ENCODE measurements at places on chromosomes 7 and 10.

- no peak for DNase-seq
These were observed 86.2 kb downstream of the GPR85 start for GRCh38 chr7:113000316-113001020.

- no peak for DNase-seq
These were observed 112.4 kb downstream of the PTN start for GRCh38 chr7:137231167-137231566.

GRCh38 chr10:70552586-70552985 lies 50.0 kb downstream of the PRF1 start:
- no peak for DNase-seq

GRCh38 chr10:21707498-21707897 lies 173.5 kb downstream of the MLLT10 start:
- DNase-seq = no peak

GRCh38 chr7:27647046-27647445 lies 15.6 kb downstream of the HIBADH start:
- no peak for DNase-seq

DNA sequence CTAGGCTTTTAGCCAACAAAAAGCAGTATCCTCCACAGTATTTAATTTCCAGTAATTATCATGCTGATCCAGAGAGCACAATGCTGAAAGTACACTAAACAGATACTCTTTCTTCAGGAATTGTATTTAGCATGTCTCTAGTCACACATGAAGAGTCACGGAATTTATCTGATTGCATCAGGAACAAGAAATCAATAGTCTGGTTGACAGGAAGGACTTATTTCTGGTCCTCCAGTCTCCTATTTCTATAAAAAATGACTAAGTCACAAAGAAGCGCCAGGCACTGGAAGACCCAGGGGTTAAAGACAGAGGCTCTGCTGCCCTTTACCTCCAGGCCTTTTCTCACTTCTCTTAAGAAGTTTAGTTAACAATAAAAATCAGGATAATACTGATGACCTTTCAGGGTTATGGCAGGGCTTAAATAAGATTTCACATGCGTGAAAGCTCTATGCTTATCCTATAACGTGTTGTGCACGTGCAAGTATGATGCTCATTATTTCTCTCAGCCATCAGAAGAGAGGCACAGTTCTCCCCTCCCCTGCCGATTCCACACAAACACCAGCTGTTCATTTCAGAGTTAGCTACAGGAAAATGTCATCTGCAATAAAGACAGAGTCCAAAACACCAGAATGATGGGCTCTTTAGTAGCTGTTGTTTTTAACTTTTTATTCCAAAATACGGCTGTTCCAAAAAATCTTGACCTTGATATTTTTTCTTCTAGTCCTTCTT lies 36.9 kb downstream of the SLC26A4 start:
- no peak for DNase-seq

DNA sequence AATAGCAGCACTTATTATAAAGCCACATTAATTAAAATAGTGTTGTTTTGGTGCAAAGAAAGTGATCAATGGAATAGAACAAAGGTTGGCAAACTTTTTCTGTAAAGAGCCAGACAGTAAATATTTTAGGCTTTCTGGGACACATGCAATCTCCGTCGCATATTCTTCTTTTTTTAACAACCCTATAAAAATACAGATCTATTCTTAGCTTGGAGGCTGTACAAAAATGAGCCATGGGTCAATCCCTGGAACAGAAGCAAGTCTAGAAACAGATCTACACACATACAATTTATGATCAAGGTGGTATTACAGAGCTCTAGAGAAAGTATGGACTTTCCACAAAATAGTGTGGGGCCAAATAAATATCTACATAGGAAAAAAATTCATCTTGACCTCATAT lies 71.8 kb downstream of the ARHGAP21 start:
- no peak for DNase-seq

- DNase-seq = no peak
These were observed 79.1 kb downstream of the LARP4B start for GRCh38 chr10:852386-852785.

GRCh38 chr7:150405584-150406311 lies 26.6 kb downstream of the ZNF775 start:
- DNase-seq = no peak

DNA sequence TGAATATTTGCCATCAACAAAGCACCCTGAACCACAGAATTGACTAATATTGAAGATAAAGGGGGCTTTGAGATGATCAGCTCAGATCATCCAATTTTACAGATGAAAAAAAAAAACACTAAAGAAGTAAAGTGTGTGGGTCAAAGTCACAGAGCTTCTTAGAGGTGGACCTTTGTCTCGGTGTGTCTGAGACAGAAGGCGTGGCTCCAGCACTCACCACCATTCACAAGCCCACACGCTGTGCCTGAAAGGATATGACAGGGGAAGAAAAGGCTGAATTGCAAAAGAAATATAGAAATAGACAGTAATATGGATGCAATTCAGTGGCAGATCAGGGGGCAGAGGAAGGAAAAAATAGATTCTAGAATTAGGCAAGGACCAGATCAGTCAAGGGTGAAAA lies 114.9 kb upstream of the PLXNA4 start:
- DNase-seq = no peak

DNA sequence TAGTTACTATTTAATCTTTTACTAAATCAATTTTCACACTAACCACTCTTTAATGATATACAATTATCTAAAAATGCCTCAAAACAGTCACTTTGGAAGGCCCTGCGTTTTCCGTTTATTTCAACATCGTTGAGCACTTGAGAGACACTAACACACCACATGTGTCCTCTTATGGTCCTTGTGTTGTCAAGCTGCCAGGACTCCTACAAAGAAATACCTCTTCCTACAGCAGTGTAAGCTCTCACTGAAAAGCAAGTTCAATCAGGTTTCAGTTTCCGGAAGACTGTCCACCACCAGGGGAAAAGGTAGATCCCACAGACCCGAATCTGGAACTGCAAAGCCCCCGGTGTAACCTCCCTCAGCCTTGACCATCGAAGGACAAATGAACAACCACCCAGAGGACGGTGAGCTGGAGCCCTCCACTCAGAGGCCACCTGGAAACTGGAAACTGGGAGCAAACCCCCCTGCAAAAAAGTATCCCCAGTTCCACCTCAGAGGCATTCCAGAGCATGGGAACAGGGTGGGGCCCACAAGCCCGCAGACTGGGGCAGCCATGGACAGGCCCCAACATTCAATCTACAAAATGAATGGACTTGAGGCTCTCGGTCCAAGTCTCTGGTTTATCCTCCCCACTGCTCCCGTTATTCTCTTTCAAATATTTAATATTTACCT lies 37.6 kb downstream of the KCNH2 start:
- DNase-seq = peak; percentile 55

GRCh38 chr10:36177071-36177470 lies 535.0 kb upstream of the FZD8 start:
- no peak for DNase-seq

GRCh38 chr10:70352401-70353097 lies 29.9 kb downstream of the LRRC20 start:
- DNase-seq = no peak

DNA sequence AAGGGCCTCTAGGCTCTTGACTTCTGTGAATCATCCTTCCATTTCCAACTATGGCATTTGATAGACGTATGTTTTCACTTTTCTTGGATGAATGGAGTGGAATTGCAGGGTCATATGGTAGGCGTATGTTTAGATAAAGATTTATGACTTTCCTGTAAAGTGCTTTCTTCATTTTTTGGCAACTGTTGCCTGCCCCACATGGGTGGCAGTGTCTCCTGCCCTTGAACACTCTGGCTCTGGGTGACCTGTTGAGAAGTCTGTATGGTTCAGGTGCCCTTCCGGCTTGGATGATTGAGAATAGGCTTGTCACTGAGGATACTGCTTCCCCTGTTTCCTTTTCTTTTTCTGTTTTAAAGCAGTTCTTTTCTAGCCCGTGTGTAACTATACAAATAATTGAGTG lies 23.1 kb downstream of the RET start:
- DNase-seq = no peak

- no peak for DNase-seq
These were observed 715.7 kb downstream of the GRID1 start for GRCh38 chr10:85650791-85651496.

- no peak for DNase-seq
These were observed 88.8 kb downstream of the LHPP start for GRCh38 chr10:124550293-124551034.

- no peak for DNase-seq
These were observed 116.4 kb downstream of the ITGB8 start for GRCh38 chr7:20447021-20447650.

GRCh38 chr10:103265717-103266329 lies 11.1 kb upstream of the INA start:
- no peak for DNase-seq

DNA sequence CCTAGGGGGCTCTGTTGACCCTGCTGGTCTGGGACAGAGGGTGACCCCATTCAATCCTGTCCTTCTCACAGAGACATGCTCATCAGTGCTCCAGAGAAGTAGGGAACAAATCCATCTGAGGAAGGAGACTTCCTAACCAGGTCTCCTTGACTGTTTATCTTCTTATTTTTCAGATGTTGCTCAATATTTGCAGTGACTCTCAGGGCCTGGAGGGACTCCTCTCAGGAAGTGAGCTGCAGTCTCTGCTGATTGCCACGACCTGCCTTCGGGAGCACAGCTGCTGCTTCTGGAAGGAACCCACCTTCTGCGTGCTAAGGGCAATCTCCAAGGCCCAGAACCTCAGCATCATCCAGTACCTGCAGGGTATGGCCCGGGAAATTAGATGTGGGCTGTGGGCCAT lies 41.0 kb downstream of the WDFY4 start:
- no peak for DNase-seq

GRCh38 chr7:66521675-66522074 lies 107.0 kb upstream of the KCTD7 start:
- no peak for DNase-seq

DNA sequence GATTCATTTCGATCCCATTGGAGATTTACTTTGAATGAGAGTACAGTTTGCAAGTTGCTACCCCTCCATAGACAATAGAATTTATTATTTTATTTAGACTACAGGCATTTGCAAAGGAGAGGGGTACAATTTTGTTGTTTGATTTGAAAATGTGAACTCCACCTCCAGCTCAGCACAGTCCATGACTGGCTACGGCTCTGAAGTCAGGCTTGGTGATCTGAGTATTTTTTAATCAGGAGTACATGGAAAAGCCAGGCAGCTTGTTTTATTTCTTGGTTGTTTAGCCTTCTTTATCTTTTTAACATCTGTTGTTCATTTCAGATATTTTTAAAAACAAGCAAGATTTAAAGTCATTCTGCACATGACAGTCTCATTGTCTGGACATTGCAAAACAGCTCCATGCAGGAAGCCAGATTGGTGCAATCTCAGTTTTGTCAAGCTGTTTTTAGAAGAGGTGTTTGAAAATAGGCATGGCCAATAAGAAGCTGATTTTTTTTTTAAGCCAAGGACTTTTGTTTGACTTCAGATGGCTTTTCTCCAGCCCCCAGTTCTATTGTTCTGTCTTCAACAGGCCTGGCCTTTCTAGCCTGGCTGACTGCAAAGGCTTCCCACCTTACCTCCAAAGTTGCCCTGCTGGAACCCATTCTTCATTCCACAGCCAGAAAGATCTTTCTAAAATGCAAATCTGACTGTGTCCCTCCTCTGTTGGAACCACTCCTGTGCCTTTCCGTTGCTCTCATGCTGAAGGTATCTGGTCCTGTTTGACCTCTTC lies 12.2 kb downstream of the PLXDC2 start:
- no peak for DNase-seq

DNA sequence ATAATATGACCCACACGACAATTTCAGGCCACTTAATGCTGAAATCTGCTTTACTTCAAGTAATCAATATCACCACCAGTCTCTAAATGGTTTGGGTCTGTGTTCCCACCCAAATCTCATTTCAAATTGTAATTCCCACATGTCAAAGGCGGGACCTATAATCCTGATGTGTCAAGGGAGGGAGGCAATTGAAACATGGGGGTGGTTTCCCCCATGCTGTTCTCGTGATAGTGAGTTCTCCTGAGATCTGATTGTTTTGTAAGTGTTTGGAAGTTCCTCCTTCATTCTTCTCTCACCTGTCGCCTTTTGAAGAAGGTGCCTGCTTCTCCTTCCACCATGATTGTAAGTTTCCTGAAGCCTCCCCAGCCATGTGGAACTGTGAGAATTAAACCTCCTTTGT lies 178.4 kb downstream of the CRPPA start:
- DNase-seq = no peak

DNA sequence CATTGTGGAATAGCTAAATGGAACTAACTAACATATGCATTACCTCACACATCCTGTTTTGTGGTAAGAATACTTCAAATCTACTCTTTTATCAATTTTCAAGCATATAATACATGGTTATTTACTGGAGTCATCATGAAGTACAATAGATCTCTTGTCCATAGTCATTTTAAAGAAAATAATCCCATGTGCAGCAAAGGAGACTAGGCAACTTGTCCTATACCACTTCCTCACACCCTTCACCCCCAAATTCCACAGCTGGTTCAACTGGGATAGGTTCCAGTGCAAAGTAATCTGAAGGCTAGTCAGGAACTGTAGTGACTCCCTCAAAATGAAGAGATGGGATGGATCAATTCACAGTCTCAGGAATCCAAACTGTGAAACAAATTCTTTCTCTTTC lies 176.1 kb downstream of the SGMS1 start:
- no peak for DNase-seq

- no peak for DNase-seq
These were observed 35.1 kb downstream of the SMNDC1 start for GRCh38 chr10:110269374-110270318.

DNA sequence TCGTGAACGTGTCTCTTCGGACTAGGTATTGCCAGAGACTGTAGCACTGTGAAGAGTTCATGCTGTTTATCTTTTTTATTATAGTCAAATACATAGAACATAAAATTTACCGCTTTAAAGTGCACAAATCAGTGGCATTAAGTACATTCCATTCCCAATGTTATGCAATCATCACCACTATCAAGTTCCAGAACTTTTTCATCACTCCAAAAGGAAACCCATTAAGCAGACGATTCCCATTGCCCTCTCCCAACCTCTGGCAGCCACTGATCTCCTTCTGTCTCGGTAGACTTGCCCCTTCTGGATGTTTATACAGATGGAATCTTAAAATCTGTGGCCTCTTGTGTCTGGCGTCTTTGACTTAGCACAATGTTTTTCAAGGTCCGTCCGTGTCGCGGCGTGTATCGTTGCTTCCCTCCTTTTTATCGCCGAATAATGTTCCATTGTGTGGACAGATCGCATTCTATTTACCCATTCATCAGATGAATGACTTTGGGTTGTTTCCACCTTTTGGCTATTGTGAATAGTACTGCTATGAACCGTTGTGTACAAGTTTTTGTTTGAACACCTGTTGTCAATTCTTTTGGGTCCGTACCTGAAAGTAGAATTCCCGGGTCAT lies 2.7 kb downstream of the PROSER2 start:
- no peak for DNase-seq

DNA sequence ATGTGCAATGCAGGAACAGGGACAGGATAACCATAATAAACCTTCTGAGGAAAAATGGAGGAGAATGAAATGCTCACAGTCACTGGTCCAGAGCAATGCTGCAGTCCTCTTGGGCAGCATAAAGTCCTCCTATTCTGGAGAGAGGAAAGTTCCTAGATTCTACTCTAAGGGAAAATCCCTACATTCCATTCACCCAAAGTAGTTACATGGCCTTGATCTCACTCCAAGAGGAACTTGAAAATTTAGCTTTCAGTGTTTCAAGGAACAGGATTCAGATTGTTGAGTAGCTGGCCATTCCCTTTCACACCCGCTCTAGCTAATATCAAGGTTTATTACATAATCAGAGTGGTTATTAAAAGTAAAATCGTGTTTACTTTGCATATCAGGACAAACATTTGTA lies 168.3 kb downstream of the CHRM2 start:
- no peak for DNase-seq

All from activated effector memory CD4-positive, alpha-beta T cell treated with anti-CD3 and anti-CD28 coated beads, Interleukin-2, amount 50 U/mL, for 16 hours (primary cell).